ENCODE measurements at places on chromosomes 1 and 21.
A peak's percentile ranks its signal among the peaks of the same experiment; 100 is the strongest.

DNA sequence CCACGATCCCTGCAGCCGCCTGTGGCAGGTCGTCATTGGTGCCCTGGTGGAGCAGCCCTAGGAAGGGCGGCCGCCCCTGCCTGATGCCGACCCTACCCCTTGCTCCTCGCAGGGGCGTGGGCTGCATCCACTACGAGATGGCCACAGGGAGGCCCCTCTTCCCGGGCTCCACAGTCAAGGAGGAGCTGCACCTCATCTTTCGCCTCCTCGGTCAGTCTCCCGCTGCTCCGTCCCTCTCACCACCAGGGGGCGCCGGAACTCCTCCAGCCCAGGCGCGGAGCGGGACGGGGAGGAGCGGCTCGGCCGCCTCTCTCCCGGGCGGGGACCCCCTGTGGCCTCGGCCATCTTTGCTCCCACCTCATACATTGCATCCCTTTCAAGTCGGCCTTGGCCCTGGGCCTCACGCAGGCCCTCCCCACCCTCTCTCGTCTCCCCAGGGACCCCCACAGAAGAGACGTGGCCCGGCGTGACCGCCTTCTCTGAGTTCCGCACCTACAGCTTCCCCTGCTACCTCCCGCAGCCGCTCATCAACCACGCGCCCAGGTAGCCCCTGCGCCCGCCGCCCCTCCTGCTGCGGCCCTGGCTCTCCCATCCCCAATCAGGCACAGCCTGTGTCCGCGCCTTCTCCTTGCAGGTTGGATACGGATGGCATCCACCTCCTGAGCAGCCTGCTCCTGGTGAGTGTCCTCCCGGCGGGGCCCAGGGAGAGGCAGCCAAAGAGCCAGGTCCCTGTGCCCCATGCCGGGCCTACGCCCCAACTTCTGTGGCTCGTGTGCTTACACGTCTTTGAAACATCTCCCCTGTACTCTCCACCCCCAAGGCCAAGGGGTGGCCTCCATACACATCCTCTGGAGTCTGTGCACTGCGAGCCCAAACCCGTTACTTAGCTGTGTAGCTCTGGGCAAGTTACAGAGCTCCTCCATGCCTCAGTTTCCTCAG is 24.7 kb downstream of the CDK18 start:
- peak; percentile 81 for DNase-seq

DNA sequence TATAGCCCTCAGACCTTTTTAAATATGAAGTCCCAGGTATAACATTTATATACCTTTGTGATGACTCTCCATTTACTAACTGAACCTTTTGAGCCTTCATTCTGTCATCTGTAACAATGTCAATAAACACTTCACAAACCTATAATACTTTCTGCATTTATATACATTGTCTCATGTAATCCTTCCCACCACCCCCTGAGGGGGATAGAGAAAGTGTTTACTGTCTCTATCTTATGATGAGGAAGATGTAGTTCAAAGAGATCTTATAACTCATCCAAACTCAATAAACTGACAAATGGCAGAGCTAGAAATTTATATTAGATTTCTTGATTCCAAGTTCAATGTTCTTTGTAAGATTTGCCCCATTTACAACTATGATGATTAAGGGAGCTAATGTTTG is 48.3 kb upstream of the CR2 start:
- DNase-seq, result no peak

GRCh38 chr1:101150670-101151069 is 86.1 kb upstream of the S1PR1 start:
- DNase-seq, result no peak

- no peak for DNase-seq
Measured at GRCh38 chr1:112533029-112533428, 24.3 kb downstream of the WNT2B start.

- no peak for DNase-seq
Measured at GRCh38 chr1:101509370-101509769, 272.6 kb downstream of the S1PR1 start.

- no peak for DNase-seq
Measured at GRCh38 chr1:42999308-42999707, 40.6 kb upstream of the SLC2A1 start.

DNA sequence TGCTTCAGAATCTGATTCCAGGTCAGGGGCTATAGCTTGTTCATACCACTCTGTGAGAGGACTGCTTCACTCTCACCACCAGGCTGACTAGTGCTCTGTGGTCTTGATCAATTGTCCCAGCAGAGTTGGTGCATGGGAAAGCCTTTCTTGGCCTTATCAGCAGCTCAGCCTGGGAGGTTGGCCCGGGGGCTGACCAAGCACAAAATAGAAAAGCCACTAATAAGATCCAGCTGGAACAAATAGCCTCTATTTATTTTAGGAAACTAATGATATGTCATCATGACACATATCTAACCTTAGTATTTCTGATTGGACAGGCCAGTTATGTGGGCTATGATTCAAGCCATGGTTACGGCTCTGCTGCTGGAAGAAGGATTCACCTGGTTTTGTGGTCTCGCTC is 134.2 kb downstream of the GDAP2 start:
- no peak for DNase-seq

DNA sequence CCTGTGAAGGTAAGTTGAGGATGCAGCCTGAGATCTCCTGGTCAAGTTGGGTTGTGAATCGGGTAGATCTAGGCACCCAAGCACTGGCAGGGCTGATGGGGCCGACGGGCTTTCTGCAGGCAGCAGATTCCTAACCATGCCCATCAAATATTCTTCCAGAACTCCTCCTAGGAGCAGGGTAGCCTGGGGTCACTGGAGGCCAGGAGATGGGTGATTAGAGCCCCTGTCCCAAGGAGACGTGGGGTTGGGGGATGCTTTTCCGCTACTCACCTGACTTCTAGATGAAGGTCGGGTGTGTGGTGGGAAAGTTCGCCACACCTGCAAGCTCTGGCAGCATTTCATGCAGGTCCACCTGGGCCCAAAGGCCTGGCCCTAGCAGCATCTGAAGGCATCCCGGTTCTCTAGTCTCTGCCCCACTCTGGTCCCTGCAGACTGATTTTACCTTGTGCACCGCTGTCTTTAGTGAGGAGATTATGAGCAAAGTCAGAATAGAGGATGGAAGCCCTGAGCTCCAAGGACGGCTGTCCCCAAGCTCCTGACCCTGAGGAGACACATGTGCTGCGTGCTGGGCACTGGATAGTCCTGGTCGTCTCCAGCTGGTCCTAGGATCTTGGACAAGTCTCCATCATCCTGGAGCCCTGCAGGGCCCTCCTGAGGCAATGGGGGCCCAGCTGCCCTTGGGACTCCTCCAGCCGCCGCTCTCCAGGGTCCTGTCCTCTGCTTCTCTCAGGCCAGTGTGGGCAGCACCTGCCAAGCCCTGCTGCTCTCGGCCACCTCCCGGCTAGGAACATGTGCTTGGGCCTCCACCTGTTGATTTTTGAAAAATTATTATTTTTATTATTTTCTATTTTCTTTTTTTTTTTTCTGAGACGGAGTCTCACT is 21.8 kb upstream of the C2CD2 start:
- DNase-seq, result no peak

DNA sequence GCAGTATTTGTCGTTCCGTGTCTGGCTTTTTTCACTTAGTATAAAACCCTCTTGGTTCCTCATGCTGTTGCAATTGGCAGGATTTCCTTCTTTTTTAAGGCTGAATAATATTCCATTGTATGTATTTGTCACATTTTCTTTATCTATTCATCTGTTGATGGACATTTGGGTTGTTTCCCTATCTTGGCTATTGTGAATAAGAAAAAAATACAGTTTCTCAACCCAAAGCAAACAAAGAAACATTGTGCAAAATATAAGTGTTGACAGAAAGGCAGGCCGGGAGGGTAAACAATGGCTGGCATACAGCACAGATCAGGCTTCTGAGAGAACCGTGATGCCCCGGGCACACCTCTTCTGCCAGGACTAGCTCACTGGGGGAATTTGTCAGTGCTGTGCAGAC is 26.9 kb downstream of the NENF start:
- no peak for DNase-seq

DNA sequence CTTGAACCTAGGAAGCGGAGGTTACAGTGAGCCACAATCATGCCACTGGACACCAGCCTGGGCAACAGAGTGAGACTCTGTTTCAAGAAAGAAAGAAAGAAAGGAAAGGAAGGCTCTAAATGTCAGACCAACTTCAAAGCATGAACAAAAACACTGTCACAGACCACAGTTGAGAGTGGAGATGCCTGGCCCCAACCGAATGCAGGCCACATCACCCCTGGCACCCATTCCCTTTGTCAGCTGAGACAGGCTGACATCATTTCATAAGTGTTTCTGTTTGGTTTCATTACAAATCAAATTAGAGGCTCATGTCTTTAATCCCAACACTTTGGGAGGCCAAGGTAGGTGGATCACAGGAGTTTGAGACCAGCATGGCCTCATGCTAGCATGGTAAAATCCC is 28.6 kb upstream of the NADK start:
- no peak for DNase-seq

GRCh38 chr21:40371329-40371728 is 475.6 kb downstream of the DSCAM start:
- no peak for DNase-seq

DNA sequence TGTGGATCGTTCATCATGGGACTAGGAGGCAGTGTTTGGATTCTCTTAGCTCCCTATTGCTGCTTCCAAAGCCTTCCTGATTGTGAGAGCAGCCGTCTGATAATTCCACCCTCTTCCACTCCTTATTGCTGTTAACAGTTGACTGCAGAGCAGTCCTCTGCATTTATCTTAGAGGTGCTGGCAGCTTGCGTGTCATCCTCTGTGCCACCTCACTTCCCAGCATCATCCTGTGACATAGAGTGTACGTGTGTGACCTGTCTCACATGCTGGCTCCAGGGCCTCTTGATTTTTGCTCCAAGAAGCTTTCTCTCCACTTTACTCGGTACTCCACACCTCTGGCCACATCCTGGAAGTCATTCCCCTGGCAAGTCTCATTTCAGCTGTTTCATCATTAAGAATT is 53.0 kb upstream of the DYNLT5 start:
- no peak for DNase-seq

GRCh38 chr1:3767328-3767925 is 5.1 kb upstream of the SMIM1 start:
- no peak for DNase-seq

DNA sequence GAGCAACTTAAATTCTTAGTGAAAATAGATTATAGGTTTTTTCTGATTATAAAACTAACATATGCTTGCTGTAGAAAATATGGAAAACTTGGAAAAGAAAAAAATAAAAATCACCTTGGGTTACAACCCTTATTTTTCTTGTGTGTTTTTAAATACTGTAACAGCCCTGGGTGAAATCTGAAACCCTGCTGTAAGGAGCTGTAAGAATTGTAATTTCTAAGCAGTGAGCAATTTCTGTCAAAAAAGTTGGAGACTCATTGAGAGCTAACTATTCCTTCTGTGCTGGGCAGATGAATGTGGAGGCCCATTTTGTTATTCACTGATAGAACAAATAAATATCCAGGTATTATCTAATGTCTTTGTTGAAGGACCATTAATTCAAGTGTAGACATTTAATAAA is 42.6 kb downstream of the ADCY10 start:
- DNase-seq, result no peak

Measured in stimulated activated CD4-positive, alpha-beta T cell treated with anti-CD3 and anti-CD28 coated beads, Interleukin-1b, Interleukin-23, amount 100 ng/mL, for 24 hours (primary cell).